ENCODE measurements at places on chromosomes 5 and 9.

GRCh38 chr5:122584411-122585300, 190.2 kb upstream of the SNX2 start:
- no peak for DNase-seq

DNA sequence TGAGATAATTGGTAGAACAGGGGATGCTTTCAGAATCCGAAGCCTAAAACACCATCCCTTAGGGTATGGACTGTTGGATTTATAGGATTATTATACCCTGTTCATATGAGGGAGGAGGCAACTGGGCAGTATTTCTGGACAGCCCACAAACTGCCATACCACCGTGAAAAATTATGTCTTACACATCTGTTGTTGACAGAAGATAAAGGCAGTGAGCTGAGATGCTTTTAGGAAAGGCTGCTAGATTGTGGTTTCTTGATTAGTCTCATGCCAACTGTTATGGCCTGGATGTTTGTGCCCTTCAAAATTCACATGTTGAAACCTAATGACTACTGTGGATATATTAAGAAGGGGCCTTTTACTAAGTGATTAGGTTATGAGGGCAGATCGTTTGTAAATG, 83.7 kb upstream of the DHFR start:
- no peak for DNase-seq

- no peak for DNase-seq
Measured at GRCh38 chr9:76761448-76761847, 2.8 kb upstream of the PCA3 start.

GRCh38 chr9:74275872-74276508, 221.1 kb upstream of the RORB start:
- DNase-seq, result no peak

- DNase-seq, result no peak
Measured at GRCh38 chr9:91161465-91162300, 200.0 kb downstream of the AUH start.

DNA sequence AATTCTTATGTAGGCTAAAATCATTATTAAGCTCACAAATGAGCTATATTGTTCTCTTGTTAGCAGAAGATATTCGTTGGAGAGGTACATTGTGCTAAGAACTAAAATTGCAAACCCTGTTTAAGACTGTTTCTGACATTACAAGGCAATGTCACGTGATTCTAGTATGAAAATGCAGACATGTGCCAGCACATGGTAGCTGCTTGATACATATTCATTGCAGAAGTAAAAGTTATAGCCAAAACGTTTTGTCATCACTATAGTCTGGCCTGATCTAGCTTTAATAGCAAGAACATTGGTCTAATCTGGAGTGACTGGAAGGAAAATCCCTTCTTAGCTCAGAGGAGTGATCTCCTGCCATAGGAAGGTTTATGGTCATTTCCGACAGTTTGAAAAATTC, 144.7 kb downstream of the CFAP90 start:
- no peak for DNase-seq

DNA sequence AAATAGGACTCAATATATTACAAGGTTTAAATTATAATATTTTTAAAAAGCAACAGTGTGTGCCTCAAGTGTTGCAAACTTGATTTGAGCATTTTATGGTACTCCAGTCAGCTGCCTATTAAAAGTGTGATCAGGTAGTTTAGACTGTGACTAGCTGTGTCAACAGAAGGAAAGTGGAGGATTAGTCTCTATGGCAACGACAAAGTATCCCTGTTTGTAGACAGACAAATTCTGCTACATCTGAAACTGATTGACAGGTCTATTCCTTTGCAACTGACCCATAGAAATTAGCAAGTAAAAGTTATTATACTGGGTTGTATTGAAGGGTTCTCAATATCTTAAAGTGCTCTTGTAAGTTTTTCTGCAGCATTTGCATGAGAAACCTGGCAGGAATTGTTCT, 249.8 kb upstream of the ARRDC3 start:
- DNase-seq, result no peak

DNA sequence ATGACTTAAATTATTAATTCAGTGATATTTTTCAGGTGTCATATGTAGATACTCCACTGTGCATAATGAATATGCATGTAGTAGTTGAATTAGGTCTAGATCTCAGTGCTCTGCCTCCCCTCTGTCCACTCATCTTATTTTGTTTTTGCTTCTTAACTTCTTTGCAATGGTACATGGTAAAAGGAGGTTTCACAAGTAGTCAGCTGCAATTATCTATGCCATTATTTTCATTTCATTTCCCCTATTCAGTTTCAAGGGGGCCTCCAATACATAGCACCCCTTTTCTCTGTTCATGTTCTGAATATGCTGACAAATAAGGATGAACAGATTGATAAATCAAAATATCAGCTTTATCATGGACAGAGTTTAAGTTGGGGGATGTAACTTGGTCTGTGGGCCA, 511.6 kb upstream of the ZNF608 start:
- DNase-seq, result no peak
